ENCODE measurements at places on chromosomes 1 and 21.

- peak; percentile 36 for DNase-seq
Observed at GRCh38 chr1:66342707-66343106, 191.2 kb upstream of the SGIP1 start.

GRCh38 chr1:38138498-38139233 lies 92.1 kb upstream of the POU3F1 start:
- no peak for DNase-seq

- no peak for DNase-seq
Observed at GRCh38 chr1:82318265-82318664, 517.5 kb downstream of the ADGRL2 start.

GRCh38 chr1:208868554-208868953 lies 624.4 kb upstream of the PLXNA2 start:
- no peak for DNase-seq

DNA sequence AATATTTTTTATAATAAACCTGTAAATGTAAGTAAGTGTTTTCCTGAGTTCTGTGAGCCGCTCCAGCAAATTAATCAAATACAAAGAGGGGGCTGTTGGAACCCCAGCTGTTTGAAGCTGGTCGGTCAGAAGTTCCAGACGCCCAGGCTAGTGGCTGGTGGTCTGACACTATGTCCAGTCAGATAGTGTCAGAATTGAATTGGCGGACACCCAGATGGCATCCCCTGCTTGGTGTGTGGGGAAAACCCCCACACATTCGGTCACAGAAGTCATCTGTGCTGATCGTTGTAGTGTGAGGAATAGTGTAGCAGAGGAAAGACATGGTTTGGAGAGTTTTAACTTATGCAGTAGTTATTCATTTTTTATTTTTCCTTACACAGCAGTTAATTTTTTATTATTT lies 32.4 kb downstream of the TBCE start:
- DNase-seq = no peak

GRCh38 chr1:227561241-227561907 lies 2.0 kb upstream of the ZNF678 start:
- DNase-seq = no peak

DNA sequence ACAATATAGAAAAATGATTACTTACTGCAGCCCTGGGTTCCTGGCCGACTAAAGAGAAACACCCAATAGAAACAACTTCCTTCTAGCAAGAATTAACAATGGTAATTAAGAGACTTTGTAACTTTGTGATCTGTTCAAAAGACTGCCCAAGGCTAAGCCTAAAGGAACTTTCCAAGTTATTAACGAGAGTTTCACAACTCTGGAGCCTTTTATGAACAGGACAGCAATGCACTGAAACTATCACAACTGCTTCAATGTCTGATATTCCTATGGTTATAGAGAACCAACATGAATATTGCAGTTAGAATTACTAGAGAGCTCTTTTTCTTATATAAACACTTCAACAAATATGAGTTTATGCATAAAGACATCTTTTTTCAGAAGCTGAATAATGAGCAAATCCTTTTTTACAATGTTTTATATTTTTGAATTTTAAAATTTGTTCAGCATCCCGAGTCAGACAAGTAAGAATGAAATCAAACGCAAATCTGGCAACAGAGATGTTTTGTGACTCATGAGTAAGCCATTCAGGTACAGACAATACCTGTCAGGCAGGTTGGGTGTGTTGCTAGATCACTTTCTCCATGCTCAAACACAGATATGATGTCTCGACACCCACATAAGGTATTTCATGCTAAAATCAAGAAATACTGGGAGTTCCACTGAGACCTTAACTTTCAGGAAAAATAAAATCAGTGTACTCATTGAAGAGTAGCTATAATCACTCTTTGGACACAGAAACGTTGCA lies 22.2 kb upstream of the KCNJ15 start:
- no peak for DNase-seq

DNA sequence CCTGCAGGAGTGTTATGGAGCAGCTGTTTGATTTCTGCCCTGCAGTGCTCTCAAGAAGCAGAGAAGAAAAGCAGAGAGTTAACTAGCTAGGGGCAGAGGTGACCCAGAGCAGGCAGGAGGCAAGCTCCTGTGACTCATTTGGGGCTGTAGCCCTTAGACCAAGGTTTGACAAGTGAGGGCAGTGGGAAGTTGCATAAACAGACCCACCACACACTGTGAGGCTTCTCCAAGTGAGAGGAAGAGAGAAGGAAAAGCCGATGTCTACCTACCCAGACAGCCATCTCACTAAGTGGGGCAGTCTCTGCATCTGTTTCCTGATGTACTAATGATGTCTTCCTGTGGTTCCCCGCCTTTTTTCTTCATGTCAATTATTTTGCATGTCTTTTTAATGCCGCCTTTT lies 159.9 kb upstream of the NR5A2 start:
- DNase-seq = no peak

GRCh38 chr1:117365350-117366176 lies 1.7 kb upstream of the MAN1A2 start:
- DNase-seq = no peak

- no peak for DNase-seq
Observed at GRCh38 chr1:43271186-43272118, 1.7 kb downstream of the TMEM125 start.

DNA sequence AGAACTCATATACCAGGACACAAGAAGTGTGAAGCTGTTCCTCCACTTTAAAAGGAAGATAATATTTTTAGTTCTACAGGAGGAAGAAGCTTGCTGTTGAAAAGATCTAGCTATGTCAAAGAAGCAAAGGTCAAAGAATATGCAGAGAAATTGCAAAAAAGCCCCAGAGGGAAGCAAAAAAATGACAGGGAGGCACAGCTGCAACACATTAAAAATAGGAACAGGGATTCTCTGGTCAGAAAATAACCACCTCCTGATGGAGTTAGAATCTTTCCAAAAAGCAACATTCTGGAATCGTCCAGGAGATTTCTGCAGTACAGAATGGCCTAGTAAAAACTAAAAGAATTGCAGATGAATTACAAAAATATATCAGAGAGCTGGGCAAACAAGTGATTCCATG lies 238.9 kb upstream of the PRMT6 start:
- DNase-seq = no peak

DNA sequence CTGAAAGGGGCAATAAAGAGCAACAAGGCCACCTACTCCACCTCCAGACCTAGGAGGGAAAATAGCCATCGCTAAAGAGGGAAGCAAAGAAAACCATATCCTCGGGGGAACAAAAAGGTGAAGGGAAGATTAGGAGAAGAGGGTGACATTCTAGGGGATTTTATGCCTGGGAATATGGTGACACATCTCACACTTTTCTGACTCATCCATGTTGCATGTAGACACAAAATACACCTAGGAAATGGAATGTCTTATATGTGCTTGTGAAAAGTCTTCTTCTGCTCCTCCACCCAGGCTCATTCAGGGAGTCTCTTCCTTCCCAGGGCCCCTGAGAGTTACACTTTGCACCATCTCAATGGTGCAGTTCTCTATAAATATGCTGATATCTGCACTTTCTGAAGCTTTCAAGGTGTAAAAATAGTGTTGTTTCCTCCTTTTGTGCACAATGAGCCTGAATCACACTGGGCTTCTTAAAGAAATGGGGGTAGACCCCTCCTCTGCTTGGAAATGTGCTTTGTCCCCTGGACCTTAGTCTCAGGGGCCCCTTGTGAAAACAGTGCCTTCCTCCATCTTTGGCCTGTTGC lies 195.9 kb downstream of the CYYR1 start:
- DNase-seq = no peak

- no peak for DNase-seq
Observed at GRCh38 chr1:206800411-206800810, 28.1 kb upstream of the IL10 start.

DNA sequence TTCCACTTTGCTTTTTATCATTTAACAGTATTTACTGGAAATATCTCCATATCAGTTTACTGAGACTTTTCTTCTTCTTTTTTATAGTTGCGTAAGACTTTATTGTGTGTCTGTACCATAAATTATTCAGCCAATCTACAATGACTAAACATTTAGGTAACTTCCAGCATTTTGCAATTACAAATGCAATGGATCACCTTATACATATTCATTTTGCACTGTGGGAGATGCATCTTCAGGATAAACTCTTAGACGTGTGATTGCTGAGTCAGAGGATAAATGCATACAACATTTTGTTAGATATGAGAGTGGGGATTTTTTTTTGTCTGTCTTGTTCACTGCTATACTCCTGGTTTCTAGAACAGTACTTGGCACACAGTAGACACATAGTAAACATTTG lies 95.7 kb upstream of the GCLM start:
- no peak for DNase-seq

GRCh38 chr1:201346337-201346939 lies 31.0 kb downstream of the TNNT2 start:
- no peak for DNase-seq

DNA sequence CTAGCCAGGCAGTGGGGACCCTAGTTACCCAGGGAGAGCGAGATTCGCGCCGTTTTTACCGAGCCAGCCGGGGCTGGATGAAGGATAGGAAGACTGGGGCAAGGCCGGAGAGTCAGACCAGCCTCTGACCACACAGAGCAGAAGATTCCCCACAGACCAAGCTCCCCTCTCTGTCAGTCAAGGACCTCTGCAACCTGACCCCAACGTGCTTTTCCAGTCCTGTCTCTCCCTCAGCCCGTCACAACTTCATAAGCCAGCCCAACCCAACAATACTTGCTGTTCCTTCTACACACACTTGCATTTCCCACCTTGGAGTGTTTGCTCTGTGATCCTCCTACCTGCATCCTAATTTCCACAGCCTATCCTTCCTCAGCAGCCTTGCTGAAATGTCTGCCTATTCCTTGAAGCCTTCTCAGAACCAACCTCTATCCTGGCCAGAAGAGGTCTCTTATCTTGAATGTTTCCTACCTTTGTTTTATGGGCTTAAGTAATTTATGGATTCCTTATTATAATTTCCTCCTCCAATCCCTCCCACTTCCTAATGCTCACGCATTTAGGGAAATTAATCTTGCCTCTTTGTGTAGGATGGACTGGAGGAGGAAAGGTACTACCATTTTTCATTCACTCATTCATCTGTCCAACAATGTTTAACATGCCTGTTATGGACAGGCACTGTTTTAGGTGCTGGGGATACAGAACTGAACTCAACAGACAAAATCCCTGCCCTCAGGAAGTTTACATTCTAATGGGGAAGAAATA lies at the start of gene GSTM3:
Gene GSTM3 (minus strand): TSS at position 424 of the 759 bp plus-strand sequence. CDS start 751 bp downstream, outside the sequence.
- DNase-seq = no peak

DNA sequence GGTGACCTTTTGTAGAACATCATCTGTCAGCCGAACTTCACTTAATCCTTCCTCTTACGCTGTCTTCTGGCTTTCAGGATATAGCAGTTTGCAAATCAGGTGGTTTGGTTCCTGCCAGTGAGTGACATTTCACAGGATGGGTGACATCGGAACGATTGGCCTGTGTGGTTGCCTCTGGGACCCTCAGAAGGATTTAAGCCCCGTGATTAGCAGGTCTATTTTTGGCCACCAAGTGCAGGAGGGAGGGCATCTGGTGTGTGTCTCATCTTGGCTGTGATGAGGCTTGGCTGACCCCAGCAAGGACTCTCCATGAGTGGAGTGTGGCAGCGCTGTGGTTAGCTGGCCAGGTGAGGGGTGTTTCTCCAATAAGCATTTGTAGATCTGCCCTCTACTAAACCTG lies 407.6 kb upstream of the VAMP3 start:
- no peak for DNase-seq

GRCh38 chr1:45952072-45952471 lies 148.7 kb downstream of the MAST2 start:
- DNase-seq = no peak

GRCh38 chr1:153490272-153491051 lies 30.0 kb upstream of the S100A7 start:
- DNase-seq = peak; percentile 8

DNA sequence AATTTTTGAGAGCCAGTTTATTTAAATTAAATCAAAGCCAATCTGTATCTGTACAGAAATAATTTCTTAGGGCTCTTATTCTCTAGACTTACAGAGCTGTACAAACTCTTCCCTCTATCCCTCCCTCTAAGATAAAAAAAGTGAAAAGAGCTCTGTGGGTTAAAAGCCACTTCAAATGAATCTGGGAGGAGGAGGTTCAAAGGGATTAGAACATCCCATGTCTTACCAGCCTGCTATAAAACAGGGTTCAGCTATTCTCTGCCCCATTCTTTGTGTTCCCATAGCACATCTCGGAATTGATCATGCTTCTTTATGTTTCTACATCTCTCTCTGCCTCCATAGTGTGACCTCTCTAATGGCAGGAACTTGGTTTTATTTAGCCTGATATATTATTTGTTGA lies 19.4 kb downstream of the KIAA0319L start:
- DNase-seq = no peak

DNA sequence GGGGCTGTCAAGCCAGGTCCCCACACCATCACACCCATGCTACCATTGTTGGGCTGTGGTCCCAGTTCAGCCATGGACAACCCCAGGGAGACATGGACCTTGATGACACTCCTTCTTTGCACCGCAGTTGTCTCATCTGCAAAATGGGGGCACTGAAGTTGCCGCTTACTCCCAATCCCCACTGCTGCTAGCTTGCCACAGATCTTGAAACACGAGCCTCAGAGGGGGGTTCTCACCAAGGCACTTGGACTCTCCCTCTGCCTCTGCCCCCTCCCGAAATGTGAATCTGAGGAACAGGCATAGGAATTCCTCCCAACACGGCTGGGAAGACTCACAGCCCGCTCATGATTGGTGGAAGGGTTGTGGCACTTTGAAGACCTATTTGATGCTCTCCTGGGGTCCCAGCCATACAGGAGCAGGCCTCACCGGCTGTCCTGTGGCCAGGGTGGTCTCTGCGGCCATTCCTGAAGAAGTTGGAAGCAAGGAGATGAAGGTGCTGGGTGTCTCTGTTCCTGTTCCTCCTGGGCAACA lies 31.1 kb downstream of the RUNX3 start:
- no peak for DNase-seq

GRCh38 chr1:204968951-204969350 lies 74.1 kb upstream of the CNTN2 start:
- DNase-seq = no peak

- no peak for DNase-seq
Observed at GRCh38 chr1:180228648-180229482, 1.2 kb upstream of the LHX4 start.

DNA sequence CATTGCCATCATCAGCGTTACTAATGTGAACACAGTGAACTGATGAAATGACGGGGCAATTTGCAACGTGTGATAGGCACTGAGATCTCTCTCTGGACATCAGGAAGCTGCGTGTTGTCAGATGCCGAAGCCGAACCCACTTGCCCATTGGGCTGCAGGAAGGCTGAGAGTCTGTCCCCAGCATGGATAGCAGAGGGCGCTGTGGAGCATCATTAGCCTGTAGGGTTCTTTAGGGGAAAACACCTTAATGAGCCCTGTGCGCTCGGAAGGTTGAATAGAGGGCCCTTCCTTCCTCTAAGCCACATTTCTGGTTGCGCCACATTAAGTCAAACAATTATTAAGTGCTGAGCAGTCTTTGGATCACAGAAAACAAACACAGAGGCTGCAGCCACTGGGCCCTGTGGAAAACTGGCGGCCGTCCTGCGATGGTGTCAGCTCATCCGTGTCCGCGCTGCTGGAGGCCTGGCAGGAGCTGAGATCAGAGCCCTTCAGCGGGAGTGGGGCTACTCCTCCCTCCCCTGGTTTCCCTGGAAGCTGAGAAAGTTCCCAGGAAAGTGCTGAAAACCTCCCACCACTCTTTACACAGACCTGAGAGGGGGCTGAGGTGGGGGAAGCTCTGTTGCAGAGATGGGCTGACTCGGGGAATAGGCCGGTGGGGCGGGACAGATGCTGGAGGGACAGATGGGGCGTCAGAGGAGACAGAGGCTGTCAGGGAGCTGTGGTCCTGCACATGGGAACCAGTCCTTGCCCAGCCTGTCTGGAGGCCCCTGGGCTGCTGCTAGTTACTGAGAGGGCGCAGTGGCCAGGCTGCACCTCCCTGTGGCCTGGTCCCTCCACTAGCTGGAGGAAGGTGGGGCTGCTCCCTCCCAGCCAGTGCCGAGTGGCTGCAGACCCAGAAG lies 12.7 kb downstream of the TFF2 start:
- peak; percentile 83 for DNase-seq
